ENCODE measurements at places on chromosomes 5 and 9.

DNA sequence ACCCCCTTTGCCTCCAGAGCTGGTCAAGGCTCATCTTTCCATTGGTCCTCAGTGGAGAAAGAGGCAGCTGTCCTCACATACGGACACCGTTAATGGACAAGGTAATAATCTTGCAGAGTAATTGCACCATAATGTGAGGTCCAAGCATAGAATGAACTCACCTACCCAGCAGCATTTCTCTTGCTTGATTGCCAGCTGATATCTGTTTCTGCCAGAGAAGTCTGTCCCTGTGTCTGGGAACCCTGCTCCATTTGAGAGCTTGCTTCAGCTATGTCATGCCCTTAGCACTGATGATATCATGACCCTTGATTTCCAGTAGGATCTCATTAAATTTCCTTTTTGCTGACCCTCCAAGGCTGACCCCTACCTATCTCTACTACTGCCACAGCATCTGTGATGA is 154.6 kb downstream of the PIK3R1 start:
- no peak for DNase-seq

DNA sequence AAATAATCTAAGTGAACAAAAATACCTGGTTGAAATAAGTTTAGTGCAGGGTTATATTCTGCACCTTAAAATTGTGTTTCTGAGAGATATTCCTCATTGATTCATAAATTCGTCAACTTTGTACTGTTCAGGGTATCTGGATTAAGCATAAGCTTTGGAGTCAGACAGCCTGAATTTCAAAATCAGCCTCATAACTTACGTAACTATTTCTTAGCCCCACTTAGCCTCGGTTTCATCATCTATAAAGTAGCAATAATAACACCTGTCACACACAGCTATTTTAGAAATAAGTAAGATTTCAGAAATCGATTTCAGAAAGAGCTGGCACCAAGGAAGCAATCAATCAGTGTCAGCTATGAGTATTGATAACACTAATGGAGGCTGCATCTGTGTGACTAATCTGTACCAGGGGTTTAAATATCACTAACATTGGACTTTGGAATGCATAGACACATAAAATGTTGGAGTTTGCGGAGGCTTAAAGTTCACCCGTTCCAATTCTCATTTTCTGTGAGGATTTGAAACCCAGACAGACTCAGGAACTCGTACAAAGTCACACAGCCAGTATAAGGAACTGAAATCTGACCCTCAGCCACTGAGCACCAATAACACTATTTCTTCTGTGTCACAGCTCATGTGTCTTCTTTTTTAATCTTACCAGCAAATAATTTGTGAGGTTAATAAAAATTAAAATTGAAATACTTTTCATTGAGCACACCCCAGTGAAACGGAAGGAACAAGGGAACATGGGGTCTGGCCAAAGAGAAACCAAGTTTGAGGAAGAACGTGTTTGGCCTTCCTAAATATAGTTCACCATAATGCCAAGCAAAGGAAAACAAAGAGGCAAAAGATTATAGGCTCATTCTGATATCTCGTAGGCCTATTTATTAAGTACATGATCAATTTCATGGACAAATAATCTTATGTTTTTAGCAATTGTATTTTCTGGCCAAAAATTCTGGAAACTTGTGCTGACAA is 194.4 kb upstream of the PTGER4 start:
- DNase-seq: no peak

GRCh38 chr5:161406880-161407279 is 139.6 kb downstream of the GABRB2 start:
- no peak for DNase-seq

DNA sequence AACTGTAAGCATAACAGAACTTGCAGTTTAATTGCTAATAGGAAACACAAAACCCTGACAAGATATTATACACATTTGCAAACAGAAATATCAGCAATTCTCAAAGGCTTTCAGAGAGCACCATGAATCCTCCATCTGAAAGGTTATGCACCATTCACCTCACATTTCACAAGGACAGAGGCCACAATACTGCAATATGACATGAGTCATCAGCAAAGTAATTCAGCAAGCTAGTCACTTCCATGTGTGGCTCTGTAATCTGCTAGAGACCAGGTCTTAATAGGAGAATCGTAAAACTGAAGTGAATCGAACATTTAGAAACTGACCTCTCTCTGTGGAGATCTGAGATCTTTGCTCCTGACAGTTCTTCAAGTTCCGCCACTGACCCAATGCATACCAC is 28.3 kb downstream of the IARS1 start:
- no peak for DNase-seq

DNA sequence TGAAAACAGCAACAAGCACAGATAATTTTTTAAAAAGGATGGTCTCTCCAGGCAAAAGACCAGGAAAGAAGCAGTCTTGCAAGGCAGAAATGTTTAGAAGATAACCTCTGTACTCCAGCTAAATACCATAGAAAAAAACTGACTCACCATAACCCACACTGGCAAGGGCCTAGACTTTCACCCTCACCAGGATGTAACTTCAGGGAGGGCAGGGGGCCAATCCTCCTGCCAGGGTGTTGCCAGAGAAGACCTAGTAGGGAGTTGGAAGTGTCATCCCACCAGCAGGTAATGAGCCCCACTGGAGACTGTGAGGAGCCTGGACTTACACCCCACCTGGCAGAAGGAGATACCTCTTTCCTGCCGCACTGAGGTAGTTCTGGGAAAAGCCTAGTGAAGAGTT is 97.6 kb downstream of the PRELID2 start:
- DNase-seq: no peak

GRCh38 chr5:126390051-126390450 is 33.2 kb upstream of the GRAMD2B start:
- no peak for DNase-seq

GRCh38 chr5:91384671-91385430 is 1.7 kb upstream of the ARRDC3 start:
- DNase-seq: peak; percentile 73

DNA sequence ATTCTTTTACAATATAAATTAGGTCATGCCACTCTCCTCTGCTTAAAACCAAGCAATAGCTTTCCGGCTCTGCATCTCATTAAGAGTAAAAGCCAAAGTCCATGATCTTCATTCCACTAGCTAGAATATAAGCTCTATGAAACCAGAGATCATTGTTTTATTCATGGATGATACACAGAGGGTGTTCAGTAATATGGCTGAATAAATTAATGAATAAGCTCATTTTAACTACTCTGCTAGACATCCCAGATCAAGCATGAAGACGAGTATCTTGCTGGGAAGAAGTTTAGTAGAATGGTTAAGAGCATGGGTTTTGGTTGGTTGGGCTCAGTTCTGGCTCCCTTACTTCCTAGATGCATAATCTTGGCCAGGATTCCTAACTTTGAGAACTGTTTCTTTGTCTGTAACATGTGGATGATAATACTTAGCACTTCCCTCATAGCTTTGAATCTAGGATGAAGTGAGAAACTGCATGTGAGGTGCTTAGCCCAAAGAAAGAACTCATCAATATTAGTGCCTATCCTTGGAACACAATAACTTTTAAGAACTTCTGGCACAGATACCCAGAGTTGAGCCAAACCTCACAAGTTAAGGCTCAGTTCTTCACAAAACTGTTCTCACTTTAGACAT is 106.8 kb downstream of the MSX2 start:
- no peak for DNase-seq

DNA sequence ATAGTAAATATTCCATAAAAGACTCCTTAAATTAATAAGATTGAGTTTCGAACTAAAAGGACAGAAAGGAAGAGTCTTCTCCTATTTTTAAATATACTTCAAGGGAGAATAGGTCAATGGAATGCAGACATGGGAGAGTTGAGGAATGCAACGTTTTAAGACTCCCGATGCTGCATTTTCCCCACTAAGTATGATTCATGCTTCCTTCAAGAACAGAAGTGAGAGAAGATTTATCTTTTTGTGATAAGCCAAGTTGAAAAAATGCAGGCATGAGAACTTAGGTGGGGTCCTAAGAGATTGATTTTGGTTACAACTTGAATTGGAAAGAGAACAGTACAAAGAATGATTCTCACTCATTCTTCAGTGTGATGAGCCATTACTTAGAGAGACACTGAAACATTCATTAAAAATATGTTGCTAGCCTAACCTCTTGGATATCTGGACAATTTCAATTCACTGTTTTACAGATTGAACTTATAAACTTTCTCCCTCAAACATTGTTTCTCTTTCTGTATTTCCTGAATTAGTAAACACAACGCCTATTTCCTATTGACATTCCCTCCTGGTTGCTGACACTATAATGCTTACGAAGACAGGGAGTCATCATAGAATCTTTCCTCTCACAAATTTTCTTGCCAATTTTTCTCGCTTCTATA is 1666.1 kb upstream of the WWC1 start:
- no peak for DNase-seq

DNA sequence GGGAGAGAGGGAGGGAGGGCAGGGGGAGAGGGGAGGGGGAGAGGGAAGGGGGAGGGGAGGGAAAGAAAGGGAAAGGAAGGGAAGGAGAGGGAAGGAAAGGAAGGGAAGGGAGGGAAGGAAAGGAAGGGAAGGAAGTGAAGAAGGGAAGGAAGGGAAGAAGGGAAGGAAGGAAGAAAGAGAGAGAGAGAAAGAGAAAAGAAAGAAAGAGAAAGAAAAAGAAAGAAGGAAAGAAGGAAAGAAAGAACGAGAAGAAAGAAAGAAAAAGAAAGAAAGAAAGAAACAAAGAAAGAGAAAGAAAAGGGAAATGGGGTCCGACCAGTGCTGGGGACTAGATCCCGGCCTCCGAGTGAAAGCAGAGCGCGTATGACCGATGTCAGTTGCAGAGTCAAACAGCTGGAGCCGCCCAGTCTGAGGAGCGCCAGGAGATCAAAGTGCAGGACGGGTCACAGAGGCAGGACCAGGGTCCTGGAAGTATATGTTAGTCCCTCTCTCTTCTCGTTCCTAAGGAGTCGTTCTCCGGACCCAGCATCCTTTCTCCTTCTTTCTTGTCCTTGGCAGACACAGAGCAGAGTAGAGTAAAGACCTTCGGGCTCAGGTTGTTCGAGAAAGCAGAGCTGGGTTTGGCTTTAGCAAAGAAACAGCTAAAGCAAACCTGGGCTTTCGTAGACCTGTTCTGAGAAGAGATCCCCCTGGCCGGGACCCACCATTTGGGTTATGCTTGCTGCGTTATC is 305.4 kb upstream of the MSX2 start:
- no peak for DNase-seq

- DNase-seq: no peak
Measured at GRCh38 chr9:36542355-36542754, 30.3 kb upstream of the MELK start.

DNA sequence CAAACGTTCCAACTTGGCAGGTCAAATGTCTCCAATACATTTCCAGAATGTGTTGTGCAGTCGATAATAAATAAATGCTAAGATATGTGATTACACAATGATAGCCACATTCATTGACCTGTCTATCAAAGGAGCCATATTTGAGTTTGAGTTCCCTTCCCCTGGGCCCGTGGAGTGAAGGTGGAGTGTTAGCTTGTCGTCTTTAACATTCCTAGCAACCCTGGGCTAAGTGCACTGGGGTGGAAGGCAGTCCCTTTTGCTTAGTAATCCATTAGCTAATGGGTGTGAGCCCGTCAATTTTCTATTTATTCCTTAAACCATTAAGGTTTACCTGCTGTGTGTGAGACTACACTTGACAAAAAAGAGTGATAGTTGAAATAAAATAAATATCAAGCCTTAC is 415.2 kb downstream of the EBF1 start:
- no peak for DNase-seq

DNA sequence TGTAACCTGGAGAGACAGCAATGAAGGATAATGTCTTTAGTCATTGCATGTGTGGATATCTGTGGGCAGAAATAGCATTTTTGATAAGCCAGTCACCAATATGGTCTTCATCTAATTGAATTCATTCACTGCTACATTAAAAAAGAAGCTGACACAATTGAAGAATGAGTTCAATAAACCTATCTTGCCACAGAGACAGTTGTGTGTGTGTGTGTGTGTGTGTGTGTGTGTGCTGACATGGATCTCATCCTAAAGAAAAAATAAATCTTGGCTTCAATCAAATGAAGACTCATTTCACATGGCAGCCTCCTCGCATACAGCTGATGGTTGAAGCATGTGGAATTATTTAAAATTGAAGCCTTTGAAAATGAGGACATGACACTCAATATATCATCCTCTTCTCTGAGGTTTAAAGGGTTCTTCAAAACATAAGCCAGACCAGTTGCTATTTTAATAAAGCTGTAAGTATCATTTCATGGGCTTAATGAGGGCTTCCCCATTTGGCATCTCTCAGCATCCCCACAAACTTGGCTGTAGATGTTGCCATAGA is 118.5 kb upstream of the PTPN3 start:
- no peak for DNase-seq

DNA sequence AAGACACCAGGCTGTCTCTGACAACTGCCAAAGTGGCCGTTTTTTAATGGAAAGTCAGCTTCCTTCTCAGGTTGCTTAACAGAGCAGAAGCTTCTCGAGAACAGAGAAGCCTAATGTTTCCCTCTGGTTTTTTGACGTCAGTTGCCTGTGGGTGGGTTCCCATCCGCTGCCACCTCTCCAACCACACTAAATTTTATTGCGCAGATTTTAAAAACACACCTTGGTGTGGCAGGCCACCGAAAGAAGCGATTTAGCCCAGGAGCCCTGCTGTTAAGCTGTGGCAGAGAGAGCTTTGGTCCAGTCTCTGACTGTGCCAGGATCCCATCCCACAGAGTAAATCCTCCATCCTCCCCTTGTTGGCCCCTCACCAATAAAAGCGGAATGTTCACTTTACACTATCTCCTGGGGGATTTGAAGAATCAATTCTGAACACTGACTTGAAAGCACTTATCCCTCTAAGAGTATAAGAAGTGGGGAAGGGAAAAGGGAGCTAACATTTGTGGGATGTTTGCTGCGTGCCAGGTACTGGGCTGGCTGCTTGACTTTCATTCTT is 181.6 kb downstream of the AOPEP start:
- DNase-seq: no peak

DNA sequence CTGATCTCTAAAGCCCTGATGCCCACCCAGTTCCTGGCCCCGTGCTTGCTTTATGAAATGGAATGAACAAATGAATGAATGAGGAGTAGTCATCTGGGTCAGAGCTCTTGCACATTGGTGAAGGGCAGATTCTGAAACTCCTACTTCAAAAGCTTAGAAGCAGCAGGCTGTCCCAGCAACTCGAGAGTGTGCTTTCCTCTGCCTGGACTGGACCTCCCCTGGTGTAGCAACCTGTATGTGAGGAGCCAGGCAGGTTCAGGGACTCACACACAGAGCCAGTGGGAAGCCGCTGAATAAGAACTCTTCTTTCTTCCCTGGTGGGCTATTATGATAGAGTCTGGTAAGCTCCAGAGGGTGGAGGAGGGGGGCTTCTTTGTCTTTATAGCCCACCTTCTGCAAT is 396.4 kb downstream of the CDK5RAP2 start:
- DNase-seq: no peak

DNA sequence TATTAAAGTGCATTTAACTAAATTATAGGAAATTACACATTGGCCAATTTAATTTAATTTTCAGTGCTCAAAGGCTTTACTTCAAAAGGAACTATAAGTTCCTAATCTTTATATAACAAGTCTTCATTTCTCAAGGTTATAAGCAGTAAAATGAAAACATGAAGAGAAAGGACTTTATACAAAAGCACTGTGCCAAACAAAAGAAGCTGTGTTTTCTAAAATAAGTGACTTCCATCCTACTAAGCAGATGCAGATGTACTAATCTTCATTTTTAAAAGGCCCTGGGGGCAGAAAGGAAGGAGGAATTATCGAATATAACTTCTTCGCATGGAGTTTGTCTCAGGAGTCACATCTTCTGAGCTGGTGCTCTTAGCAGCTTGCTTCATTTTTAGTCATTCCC is 81.4 kb downstream of the SHC3 start:
- no peak for DNase-seq

Measured in amniotic stem cell (primary cell).